ENCODE measurements at places on chromosomes 1 and 21. TPM values are rescaled to one million over a fixed set of nuclear protein-coding genes. Genes with fewer than 3 reads are reported as not detected.
A peak's percentile ranks its signal among the peaks of the same experiment; 100 is the strongest.

The BSND gene
- not detected for total RNA-seq

The CA14 gene
- total RNA-seq: not detected

GRCh38 chr1:57017717-57018116, 51.9 kb upstream of the C8B start:
- H3K36me3 ChIP-seq: no peaks in the 10 kb centered on the region
- no peaks in the 10 kb centered on the region for H3K27me3 ChIP-seq
- no peak overlapping the region for H3K27ac ChIP-seq

DNA sequence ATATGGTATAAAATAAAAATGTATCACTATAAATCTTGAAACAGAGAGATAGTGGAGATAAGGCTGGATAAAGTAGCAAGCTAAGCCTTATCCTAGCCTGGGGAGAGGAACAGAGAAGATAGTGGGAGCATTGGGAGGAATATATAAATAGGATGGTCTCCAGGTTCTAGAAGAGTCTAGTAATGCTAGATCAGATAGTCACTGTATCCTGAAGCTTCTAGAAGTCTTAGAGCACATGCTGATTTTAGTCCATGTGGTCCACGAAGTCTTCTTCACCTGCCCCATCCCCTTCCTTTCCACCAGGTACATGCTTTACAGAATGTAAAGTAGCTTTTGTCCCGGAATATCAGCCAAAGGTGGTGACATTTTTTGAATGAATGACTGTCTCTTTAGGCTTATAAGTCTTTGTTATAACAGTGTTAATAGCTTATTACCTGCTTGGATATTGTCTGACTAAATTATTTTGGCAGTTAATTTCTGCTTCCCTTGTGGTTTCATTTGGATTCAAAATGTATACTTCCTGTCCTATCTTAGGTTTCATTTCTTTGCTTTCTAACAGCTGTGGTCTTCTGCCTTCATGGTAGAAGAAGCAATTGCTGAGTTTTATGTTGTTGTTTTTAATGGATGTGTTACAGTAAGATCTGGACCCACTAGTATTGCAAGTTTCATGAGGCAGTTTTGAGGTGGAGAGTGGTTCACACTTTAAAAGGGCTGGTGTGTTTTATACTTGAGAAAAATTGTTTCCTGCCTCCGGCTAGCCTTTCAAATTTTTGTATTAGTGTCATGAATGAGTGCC, 5.9 kb downstream of the SMG7 start:
- H3K27me3 ChIP-seq: no peaks in the 10 kb centered on the region
- no peaks in the 10 kb centered on the region for H3K4me1 ChIP-seq
- peak overlapping the region; percentile 4 for H3K27ac ChIP-seq
- H3K4me3 ChIP-seq: no peak overlapping the region
- DNase-seq: no peak
- no peaks in the 10 kb centered on the region for H3K36me3 ChIP-seq
